ENCODE measurements at places on chromosomes 5 and 9.

DNA sequence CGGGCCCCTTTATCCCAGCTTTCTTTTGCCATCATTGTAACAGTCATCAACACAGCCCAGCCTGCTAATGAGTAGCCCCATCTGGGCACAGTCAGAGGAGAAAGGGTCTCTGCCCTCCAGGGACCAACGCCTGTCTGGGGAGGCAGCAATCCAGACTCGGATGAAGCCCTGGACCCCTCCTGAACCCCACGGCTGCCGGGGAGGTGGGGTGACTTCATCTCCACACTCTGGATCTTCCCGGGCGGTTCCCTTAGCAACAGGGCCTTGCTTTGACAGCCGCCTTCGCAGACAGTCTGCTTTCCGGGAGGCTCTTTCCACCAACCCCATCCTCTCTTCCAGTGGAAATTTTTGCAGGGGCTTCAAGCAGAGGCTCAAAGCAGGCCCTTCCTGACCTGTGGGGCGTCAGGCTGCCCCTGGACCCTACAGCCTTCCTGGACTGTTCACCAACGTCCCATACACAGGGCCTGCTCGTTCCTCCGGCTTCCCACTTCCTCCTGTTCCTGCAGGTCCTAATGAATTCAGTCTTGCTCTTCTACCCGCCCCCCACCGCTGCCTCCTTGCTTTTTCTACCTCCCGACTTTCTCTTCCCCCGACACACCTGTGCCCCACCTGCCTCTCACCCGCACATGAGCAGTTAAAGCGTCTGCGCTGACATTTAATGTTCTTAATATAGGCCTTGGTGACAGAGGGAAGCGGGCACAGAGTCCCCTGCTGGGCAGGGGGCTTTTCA lies 161.7 kb upstream of the MVB12B start:
- no peak for DNase-seq

DNA sequence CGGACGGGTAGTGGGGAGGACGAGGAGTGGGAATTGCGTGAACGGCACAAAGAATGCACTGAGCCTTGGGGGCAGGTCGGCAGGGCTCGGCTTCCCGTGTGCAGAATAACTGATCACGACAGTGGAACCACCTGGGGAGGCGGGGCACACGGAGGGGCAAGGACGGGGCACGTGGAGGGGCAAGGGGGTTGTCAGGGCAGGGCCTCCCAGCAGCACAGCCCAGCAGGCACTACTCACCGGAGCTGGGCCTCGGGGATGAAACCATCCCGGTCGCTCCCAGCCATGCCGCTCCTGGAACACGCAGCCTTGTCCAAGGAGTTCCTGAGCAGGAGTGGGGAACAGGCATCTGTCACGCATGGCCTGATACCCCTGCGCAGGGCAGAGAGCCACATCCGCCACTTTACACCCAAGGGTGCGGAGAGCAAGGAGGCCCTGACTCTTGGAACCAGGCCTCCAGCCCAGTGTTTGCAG lies 33.4 kb downstream of the SARDH start:
- DNase-seq: no peak

GRCh38 chr5:81426359-81427030 lies 32.6 kb upstream of the ACOT12 start:
- no peak for DNase-seq

DNA sequence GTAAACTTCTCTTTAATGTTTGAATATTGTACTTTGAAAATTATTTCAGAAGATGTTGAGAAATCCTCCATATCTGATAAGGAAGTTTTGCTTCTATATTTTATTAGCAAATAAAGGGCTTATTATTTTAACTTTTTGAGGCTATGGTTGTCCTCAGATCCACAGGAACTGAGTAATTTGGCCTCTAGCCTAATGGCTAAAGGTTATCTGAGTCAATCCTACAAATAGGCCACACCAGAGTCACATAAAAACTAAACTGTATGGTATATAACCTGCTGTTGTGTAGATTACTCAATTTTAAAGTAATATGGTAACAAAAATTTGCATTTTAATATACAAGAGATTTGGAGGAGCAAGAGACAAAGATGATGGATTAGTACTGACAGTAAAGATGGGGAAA lies 549.2 kb upstream of the GRAMD2B start:
- no peak for DNase-seq

GRCh38 chr5:111676466-111676865 lies 80.5 kb downstream of the NREP start:
- DNase-seq: no peak

DNA sequence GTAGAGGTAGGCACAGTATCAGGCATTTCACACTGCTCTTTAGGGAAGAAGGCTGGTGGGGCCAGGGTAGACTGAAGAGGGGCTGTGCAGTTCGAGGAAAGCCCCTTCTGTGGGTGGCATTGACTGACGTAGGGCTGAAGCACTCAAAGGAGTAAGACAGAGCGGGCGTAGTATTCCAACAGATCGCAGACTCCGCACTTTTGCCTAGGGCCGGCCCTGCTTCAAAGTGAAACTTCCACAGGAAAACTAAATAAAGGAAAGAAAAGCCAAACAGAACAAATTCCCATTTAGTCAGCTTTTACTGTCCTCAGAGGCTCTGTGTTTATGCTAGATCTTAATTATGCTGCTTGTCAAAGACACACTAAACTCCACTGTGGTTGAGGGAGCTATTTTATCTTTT lies 493.0 kb upstream of the WWC1 start:
- no peak for DNase-seq

DNA sequence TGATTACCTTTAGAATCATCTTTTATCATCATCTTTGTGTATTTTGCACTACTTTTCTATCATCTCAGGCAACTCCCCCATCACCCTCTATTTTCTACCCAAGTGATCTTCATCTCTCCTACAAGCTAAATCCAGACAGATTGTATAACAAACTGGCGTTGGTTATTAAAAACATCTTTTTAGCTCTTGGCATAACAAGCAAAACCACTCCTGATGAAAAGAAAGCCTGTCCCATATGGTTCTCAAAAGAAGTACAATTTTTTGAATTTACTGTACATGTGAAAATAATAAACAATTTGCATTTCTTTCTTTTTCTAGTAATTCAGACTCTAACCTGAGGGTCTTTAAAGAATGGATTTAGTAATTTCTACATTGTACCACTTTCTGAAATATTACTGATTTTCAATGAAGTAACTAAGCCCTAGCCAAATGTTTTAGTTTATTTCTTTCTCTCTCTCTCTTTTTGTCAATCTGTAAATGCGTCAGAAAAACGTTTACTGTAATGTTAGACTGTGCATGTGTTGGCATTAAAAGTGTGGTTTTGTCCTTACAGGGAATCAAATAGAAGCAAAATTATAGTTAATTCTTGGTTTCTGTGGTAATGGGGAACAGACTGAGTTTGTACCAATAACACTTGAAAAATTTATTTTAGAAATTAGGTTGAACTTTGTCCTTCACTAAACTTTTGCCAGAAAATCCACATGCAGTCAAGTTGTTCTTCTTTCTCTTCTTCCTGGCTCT lies 52.5 kb upstream of the RPS23 start:
- DNase-seq: no peak

DNA sequence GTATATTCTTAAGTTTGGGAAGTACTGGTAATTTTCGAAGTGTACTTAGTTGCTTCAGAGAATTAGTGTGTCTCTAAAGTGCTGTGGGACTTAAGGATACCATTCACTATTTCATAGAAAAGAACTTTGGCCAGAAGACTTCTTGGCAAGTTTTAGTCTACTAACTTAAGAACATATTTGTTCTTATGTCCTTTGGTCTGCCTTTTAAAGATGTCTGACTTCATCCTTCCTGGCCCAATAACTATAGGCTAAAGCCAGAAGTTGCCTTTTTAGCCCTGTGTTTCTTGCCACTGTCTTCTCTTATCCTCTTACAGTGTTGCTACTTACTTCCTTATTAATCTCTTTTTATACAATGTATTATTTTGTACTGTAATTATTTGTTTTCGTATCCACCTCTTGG lies 6.3 kb downstream of the RBM27 start:
- DNase-seq: no peak

GRCh38 chr9:18009902-18010301 lies 431.0 kb downstream of the SH3GL2 start:
- no peak for DNase-seq

- no peak for DNase-seq
These were observed 83.3 kb downstream of the GIN1 start for GRCh38 chr5:103036601-103037000.

DNA sequence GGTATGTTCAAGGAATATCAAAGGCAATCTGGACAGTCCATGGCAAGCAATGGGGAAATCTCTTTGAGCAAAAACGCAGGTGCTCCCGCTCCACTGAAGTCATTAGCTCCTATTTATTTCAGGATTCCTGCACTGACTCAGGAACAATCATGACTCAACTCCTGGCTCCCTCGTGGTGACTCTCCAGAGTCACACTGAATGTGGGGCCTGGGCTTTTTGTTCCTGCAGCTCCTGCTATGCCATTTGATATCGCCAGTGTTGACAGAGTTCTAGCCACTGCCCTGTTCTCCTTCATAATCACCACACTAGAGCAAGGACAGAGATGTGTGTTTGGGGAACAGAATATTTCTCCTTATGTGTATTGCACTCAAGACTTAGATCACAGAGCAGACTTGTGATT lies 187.2 kb upstream of the ZNF462 start:
- no peak for DNase-seq

GRCh38 chr5:56557198-56557597 lies 258.2 kb upstream of the MAP3K1 start:
- no peak for DNase-seq

- DNase-seq: no peak
These were observed 145.7 kb upstream of the GNA14 start for GRCh38 chr9:77793849-77794248.

DNA sequence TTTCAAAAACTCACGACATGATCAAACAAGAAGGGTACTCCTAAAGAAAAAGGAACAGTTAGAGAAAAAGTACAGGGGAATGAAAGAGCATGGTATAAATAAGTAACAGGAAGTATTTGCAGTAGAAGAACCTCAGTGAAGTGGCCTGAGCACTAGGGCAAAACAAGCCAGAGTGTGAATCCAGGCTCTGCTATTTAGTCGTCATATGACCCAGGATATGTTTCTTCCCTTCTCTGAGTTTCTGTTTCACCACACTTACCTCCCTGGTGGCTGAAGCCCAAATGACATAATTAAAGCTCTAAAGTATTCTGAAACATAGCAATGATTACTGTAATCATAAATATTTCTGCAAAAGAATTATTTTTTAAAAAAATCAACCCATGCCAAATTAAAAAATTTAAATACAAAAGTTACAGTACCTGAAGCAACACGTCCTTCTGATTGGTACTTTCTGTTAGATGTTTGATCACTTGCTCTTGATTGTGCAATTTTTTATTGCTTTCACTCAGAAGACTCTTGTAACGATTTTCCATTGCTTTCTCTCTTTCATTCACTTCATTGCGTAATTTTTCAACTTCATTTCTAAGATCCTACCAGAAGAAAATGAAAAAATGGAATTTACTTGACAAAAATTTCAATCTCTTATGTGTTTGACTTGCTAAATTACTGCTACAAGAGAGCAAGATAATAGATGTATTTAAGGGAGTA lies 88.9 kb downstream of the CDK5RAP2 start:
- no peak for DNase-seq

- no peak for DNase-seq
These were observed 145.7 kb downstream of the TLE1 start for GRCh38 chr9:81543695-81544094.

- DNase-seq: no peak
These were observed 164.9 kb downstream of the SEMA6A start for GRCh38 chr5:116409591-116410296.
